Esophagus squamous epithelium (tissue), 5 donors: ENCODE measurements at places on chromosomes 4 and X. TPM values are rescaled to one million over a fixed set of nuclear protein-coding genes. Genes with fewer than 3 reads are reported as not detected.

DNA sequence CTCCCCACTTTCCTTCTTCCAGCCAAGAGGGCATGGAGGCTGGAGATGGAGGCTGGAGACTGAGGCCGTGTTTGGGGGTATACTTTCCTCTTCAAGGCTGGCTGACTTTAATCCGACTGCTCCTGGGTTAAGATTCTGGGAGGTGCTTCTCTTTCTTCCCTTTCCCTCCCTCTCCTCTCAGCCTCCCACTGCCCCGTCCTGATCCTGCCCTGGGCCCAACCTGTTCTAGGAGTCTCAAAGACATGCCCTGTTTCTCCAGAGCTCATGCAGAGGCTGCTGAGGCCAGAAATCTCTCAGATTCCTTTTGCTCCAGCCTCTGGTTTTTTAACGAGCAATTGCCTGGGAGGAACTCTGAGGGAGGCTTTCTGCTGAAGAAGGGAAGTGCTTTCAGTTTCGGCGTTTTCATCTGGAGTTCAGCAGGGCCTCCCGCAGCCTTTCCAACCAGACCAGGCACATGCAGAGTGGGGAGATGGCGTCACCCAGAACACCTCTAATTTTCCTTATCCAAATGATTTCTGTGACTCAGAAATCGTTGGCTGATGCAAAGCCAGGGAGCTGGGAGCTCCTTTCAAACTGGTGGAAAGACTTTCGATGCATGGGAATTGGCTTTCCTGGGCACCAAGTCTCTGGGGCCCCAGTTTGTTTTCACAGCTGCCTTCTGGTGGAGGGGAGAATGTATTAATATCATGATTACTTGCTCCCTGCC lies 34.5 kb upstream of the FAM9C start:
- DNase-seq = no peak

The RASL11B gene
- 0.97 TPM for total RNA-seq

- no peak for DNase-seq
These were observed 46.8 kb upstream of the GPR78 start for GRCh38 chr4:8533274-8533865.

The ADAMTS3 gene
- total RNA-seq = not detected

- no peak for DNase-seq
These were observed 466.8 kb upstream of the INTU start for GRCh38 chr4:127165971-127166370.

The CSAG3 gene
- total RNA-seq = not detected

DNA sequence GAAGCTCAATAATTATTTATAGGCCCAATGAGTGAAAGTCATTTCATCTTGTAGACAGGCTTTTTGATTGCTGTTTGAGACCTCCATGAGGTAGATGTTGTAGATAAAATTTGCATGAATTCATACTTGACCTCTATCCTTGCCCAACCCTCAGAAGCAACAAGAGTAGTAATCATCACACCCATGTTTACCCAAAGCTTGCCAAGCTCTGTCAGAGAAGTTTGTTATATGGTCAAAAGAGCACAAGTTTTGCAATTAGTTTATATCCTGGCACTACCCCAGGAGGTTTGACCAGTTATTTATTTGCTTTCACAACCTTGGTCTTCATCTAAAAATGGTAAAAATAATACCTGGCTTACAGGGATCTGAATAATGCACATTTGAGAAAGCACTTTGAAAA lies 20.7 kb downstream of the ADH7 start:
- DNase-seq = no peak

DNA sequence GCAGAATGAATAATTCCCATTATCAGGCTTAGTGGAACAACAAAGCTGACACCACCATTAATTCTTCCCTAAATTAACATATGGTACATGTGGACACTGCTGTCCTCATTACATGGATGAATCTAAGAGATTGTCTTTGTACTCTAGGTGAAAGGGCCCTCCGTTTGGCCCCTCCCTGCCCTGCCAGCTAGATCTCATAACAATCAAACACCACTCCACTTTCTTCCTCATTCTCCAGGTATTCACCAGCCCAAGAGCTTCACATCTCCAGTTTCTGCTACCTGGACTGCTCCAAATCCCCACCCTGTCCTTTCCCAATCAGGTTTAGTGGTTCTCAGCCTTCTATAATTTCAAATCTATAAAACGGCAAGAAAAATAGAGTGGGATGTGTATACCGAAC lies 3.8 kb downstream of the HSD17B11 start:
- no peak for DNase-seq

DNA sequence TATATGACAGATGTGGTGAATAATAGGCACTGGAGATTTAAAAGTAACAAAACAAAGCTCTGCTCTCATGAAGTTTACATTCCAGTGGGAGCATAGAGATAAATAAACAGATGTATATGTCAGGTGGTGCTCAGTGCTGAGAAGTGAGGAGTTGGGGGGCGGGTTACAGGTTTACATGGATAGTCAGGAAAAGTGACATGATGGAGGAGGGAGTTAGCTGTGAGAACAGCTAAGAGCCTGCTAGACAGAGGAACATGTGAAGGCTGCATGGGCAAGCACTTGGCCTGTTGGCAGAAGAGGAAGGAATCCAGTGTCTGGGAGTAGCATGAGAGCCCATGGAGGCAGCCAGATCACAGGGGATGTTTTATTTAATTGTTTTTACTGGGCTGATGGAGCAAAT lies 10.2 kb upstream of the TMEM156 start:
- DNase-seq = no peak

DNA sequence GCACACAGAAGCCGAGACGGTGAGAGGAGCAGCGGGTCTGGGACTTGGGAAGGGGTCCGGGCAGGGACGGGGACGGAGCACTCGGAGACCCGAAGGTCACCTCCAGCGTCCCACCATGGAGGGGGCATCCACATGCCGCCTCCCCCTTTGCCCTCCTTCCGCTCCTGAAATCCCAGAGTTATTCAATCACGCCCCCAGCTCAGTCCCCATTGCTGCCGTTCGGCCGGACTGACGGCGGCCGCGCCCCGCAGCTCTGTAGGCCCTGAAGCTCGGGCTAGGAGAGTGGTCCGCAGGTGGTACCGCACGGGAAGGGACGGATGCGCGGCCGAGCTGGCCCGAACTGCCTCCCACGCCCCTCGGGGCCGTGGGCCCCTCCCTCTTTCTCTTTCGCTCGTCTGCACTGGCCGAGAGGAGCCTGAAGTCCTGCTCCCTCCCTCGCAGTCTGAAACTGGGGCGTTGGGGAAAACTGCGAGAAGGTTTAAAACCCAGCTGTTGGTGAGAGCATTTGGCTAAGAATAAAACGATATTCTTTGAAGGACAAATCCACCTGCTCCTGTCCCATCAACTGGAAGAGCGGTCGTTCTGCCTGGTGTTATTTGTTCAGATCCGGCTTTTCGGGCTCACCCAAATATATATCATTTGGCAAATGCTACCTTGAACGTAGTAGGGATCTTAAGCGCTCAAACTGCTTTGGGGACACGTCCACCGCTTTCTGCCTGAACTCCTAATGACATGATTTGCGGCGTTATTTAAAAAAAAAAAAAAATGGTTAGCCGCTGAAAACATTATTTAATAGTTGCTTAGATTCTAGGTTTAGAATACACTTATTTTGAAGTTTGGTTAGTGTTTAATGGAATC lies 719 bp downstream of the USO1 start:
- DNase-seq = peak; percentile 11

GRCh38 chrX:136781180-136781797 lies 557 bp upstream of the ARHGEF6 start:
- no peak for DNase-seq

GRCh38 chrX:145405012-145405411 lies 157.7 kb downstream of the SPANXN1 start:
- no peak for DNase-seq

- no peak for DNase-seq
These were observed 209.0 kb downstream of the HS6ST2 start for GRCh38 chrX:132749406-132749805.

GRCh38 chrX:155888139-155888538 lies 7.0 kb downstream of the VAMP7 start:
- no peak for DNase-seq

The GRPR gene
- total RNA-seq = not detected

DNA sequence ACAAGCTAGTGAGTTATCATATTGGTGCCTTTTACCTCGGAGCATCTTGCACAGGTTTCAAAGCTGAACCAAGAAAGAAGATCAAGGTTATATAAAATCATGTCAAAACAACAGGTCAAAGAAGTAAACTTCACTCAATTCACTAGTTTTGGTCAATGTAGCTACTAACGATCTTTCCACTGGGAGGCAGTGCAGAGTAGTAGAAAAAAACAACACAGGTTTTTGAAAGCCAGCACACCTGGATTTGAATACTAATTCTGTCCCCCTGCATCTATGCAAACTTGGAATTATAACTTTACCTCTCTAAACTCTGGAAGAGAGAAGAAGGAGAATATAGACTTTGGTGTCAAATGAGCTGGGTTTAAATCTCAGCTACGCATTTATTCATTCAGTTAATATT lies 266.1 kb downstream of the GRIA3 start:
- no peak for DNase-seq

- no peak for DNase-seq
These were observed 338.8 kb downstream of the UNC5C start for GRCh38 chr4:95209927-95210326.

DNA sequence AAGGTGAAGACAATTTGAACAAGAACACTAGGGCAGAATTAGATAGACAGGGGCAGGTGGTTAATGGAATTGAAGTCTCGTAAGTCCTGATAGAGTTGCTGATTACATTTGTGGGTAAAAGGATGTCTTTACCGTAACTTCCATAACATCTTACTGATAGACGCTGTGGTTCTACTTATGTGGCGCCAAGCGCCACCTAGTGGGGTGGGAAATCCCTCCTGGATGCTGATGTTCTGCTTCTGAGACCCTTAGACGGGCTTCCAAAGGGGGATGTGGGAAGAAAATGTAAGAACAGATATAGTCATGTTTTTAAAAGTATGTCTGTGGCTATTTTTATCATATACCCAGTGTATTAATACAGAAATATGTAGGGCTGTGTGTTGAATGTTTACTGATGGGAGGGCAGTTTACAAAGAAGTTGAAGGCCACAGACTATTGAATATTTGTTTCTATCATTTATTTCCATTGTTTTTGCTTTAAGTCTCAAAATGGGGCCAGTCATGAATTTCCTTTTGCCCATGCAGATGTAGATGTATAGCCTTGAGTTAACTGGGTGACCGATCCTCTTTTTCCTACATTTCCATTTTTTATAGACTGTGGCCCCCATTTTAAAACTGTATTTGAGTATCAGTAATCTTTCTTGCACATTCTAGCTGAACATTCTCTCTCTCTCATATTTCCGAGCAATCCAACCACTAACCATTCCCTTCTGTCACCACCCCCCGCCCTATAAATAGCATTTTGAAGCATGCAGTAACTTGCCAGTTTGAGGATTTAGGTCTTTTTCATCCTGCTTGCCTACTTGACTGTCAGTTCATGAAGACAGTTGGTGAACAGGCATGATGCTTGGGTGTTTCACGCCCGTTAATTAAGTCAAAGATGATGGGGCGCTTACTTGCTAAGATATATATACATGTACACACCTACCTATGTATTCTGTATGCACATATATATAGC lies 12.1 kb upstream of the TLR8 start:
- DNase-seq = no peak

The STS gene
- total RNA-seq = 1.8 TPM

GRCh38 chr4:176400816-176401461 lies 81.2 kb downstream of the SPCS3 start:
- no peak for DNase-seq

DNA sequence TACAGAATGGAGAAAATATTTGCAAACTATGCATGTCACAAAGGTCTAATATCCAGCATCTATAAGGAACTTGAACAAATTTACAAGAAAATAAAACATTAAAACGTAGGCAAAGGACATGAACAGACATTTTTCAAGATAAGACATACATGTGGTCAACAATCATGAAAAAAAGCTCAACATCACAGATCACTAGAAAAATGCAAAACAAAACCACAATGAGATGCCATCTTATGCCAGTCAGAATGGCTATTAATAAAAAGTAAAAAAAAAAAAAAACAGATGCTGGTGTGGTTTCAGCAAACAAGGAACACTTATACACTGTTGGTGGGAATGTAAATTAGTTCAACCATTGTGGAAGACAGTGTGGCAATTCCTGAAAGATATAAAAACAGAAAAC lies 75.8 kb upstream of the IL13RA2 start:
- no peak for DNase-seq

GRCh38 chr4:156781852-156782251 lies 189.7 kb downstream of the PDGFC start:
- DNase-seq = no peak

The IGSF1 gene
- not detected for total RNA-seq

The FGFBP2 gene
- not detected for total RNA-seq

DNA sequence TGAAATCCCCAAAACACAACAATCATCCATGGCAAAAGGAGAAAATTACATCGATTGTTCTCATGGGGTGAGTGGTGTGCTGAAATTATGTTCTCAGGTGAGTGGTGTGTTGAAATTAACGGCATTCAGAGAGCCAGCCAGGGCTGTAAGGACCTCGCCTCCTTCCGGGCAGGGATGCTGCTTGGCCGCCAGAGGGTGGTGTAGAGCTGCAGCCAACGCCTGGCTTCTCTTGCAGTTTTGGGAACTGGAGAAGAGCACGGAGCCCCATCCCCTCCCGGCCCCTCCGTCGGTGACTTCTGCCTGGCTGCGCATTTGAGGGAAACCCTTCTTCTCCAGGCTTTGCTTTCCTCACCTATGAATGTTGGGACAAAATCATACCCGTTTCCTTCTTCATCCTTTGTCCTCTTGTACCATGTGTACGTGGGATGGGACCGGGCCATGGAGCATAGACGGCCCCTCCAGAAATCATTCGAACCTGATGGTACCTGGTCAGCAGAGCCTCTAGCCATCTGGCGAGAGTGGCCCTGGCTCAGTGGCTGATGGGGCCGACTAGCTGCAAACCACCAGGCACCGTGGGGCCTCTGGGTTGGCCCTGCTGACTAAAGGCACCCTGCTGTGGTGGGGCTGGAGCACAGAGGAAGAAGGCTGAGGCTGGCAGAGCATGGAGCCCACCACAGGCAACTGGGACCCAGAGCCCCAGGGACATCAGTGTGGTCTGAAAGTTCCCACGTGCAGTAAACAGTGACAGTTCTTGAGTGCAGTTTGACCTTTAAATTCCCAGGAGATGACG lies 28.4 kb downstream of the TRMT44 start:
- no peak for DNase-seq
